ENCODE measurements at places on chromosomes 16 and 17.

- no peak for DNase-seq
These were observed 197.8 kb upstream of the PIRT start for GRCh38 chr17:11035681-11036080.

DNA sequence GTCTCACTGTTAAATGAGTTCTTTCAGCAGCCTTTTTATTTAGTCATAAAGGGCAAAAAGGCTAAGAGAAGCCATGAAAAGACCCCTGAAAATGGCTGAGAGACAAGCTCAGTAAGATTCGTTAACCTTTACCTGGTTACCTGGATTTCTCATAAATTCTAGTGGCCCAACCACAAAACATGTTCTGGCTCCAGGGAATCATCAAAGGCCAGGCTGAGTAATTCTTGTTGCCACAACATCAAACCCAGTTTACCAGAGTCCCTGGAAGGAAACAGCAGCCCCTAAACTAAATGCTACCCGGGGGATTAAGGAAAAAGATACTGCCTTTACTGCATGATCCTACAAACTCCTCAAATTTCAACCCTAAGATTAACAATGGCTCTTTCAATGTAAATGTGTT lies 15.8 kb downstream of the CYTH1 start:
- DNase-seq, result no peak

- DNase-seq, result no peak
These were observed 37.8 kb downstream of the CYB5D2 start for GRCh38 chr17:4180791-4181190.

GRCh38 chr17:38563362-38564253 lies 42.1 kb downstream of the SRCIN1 start:
- no peak for DNase-seq

DNA sequence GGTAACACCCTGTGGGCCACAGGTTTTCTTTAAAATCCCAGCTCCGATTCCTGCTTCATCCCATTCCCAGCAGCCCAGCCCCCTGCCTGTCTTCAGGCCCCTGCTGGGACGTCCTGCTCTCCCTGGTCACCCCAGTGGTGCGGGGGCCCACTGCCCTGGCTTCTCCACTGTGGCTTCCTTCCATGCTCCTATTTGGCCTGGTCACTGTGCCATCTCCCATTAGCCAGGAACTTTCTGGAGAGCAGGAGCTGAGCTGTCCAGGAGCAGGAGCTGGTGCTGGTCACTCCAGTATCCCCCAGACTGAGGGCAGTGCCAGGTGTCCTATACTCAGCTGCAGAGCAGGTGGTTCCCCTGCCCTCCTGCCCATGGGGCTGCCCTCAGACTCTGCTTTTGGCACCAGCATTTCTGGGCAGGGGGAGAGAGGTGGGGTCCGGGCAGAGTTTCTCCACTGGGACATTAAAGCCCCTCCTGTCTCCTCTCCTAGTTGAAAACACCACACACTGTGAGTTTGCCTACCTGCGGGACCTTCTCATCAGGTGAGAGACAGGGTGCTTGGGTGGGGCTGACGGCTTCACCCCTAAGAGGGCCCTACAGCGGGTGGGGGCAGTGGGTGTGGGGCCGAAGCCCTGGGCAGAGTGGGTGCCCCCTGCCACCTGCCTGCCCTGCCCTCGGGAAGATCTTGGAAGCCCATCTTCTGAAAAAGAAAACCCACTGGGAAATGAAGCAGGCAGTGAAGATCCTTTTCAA lies 356.2 kb downstream of the SEC14L1 start:
- DNase-seq, result no peak

DNA sequence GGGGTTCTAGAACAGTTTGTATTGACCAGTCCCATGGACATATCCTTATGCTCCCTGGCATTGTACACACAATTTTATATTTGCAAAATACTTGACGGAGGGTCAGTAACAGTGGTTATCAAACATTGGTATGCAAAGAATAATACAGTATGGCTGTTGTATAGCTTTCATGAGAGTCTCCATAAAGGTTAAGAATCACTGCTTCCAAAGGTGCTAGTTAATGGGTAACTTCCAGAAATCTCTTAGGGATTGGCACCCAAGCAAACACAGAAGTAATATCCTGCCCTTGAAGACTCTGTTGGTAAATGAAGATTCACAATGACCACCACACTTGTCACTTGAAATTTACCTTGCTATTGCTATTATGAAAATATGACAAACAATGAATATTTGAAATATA lies 239.2 kb downstream of the ZFHX3 start:
- no peak for DNase-seq

- DNase-seq, result no peak
These were observed 11.1 kb downstream of the IL32 start for GRCh38 chr16:3076577-3076976.

- no peak for DNase-seq
These were observed 117.9 kb upstream of the MPHOSPH6 start for GRCh38 chr16:82287937-82288336.

DNA sequence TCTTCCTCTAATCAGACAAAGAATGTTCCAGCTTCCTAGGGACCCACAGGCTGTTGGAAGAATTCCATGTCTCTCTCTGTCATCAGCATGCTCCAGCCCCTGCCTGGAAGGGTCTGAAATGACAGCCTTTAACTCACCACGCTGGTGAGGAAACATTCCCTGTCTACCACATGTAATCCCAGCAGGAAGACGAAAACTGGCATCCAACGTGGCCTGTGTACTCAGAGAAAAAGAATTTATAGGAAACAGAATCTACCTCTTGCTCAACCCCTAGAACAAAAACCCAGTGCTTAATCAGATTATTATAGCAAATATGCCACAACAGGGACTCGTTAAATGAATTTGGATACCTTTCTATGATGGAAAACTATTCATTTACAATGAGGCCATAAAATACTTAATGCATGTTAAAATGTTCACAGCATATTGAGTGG lies 147.3 kb upstream of the FOXF1 start:
- no peak for DNase-seq

DNA sequence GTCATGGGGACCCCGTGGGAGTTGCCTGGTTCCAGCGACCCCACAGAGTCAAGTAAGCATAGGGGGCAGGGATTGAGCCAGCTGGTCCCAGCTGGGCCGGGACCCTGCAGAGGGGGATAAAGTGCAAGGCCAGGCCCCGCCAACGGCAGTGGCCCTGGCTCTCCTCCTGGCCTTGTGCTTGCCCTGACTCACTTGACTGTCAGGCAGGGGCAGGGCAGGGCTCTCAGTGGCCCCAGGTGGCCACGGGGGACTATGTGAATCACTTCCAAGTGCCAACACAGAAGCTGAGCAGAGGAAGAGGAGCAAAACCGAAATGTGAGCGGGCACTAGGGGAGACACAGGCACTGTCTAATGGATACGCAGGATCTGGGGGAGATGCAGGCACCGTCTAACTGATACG lies 21.6 kb upstream of the NCBP3 start:
- no peak for DNase-seq

- no peak for DNase-seq
These were observed 5.2 kb downstream of the USP7 start for GRCh38 chr16:8958344-8959167.

GRCh38 chr16:843771-844170 lies 43.2 kb upstream of the GNG13 start:
- DNase-seq, result no peak

- no peak for DNase-seq
These were observed 394.0 kb downstream of the KCNJ2 start for GRCh38 chr17:70563281-70563820.

GRCh38 chr17:44608727-44609435 lies 47.4 kb upstream of the MEIOC start:
- no peak for DNase-seq

DNA sequence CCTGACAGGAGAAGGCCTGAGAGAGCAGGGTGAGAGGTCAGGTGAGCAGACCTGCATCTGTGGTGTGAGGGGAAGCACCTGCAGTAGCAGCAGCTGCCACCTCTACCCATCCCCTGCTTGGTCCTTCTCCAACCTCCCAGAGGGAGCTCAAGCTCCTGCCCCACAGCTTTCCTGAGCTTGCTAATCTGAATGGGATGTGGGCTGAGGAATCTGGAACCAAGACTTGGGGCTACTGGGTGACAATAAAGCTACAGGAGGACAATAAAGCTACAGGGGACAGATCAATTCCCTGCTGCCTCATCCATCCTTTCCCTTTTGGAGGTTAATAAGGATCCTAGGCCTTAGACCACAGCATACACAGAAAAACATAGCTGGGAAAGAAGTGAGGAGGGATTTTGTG lies 4.9 kb upstream of the TBX4 start:
- DNase-seq, result no peak

DNA sequence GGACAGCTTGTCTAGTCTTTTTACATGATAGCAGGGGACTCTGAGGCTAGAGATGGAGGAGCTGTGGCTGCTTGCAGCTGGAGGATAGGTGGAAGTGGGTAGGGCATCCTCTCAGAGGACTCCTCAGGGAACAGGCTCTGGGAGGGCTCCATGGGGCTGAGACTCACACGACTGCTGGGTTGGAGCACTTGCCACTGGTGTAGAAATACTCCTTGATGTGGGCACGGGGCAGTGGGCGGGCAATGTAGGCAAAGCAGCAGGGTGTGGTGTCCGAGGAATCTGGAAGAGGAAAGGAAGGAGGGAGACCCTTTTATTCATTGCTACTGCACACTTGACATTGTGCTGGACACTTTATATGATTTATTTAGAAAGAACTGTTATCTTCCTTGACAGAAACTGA lies 1.8 kb downstream of the CCL5 start:
- DNase-seq, result no peak

DNA sequence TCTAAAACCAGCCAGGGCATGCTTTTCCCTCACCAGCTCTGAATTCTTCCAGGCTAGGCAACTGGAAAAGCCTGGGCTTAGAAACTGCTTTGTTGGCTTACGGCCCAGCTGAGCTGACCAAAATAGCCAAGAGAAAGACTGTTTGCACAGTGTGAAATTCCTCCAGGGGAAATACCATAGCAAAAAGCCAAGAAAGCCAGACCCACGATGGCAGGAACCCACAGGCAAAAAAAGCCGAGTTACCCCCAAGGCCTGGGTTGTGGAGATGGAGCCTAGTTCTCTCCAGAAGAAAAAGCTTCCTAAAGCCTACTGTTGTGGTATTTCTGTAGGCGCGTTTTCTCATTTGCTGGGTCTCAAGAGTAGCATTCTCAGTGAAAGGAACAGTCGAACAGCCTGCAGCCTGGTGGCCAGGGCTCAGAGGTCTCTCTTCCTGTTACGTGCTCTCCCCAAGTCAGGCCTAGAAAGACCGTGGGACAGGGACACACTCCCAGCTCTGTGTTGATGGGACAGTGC lies 9.2 kb downstream of the SP2 start:
- no peak for DNase-seq

DNA sequence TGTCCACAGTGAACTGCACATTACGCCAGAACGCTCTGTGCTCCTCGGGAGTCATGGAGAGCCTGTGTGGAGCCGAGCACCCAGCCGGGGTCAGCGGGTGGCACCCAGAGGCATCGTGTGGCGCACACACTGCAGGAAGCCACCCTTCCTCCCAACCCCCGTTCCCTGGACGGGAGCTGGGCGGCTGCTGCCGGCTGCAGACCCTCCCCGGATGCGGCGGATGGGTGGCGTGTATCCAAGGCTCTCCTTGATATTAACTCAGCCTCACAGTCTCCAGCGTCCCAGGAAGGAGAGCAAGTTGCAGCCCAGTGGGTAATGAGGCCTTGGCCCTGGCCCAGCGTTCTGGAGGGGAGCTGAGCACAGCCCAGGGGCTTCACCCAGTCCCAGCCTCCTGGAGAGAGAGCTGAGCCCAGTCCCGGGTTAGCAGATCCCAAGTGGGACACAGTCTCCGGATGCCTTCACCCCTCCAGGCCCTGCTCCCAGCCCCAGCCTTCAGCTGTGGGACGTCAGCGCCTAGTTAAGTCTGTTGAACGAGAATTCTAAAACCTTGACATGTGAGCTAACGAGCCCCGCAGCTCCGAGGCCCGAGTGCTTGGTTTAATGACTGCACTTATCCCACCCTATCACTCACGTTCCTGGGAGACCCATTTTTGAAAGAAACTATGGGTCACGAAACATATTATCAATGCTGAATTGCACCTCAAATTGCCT lies 86.6 kb downstream of the TBC1D16 start:
- no peak for DNase-seq

GRCh38 chr17:65018610-65019316 lies 37.8 kb downstream of the GNA13 start:
- DNase-seq, result no peak

DNA sequence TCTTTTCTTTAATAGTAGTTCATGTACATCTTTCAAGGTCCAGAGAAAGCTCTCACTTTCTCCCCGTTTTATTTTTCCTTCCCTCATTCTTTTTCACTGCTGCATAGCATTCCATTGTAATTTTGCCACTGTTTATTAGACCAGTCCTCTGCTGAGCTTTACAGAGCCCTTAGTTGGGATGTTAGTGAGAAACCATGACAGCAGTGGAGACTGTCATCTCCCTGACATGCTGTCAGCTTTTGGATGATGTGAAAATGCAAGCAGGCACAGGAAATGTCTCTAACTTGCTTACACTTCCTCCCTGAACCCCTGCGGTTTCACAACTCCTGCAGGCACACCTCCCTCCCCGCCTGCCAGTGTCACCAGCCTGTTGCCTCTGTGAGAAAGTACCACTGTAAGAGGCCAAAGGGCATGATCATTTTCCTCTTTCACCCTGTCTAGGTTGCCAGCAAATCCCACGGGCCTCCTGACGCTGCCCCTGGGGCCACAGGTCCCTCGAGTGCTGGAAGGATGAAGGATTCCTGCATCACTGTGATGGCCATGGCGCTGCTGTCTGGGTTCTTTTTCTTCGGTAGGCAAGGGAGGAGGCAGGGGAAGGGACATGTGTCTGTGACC lies at the start of gene ITGAL:
TSS of gene ITGAL (plus strand) at position 415 of the 615 bp plus-strand sequence. CDS start at position 511, 96 bp downstream.
- DNase-seq, result no peak

GRCh38 chr17:65190467-65191097 lies 53.4 kb downstream of the RGS9 start:
- DNase-seq, result no peak

- no peak for DNase-seq
These were observed 186.4 kb upstream of the ERCC4 start for GRCh38 chr16:13733561-13733960.

Measured in neuronal stem cell (in vitro differentiated cells).